ENCODE measurements at places on chromosomes 1 and 21.

DNA sequence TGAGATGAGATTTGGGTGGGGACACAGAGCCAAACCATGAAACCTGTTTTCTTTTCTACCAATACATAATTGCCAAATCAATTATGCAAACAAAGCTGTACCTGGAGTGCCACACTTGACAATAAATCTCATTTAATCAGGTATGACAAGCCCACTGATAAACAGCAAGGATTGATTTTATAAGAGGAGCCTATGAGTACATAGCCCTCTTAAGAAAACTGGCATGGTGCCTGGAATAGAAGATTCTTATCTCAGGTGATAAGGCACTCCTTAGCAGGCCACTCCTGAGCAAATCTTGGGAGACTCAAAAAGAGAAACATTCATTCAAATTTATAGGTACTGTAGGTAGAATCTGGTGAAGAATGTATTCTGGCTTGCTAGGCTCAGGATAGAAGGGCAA lies 28.6 kb upstream of the PDE4B start:
- DNase-seq = no peak

- no peak for DNase-seq
Observed at GRCh38 chr1:99659755-99660210, 13.9 kb downstream of the PALMD start.

- no peak for DNase-seq
Observed at GRCh38 chr1:171550050-171550449, 64.7 kb downstream of the PRRC2C start.

DNA sequence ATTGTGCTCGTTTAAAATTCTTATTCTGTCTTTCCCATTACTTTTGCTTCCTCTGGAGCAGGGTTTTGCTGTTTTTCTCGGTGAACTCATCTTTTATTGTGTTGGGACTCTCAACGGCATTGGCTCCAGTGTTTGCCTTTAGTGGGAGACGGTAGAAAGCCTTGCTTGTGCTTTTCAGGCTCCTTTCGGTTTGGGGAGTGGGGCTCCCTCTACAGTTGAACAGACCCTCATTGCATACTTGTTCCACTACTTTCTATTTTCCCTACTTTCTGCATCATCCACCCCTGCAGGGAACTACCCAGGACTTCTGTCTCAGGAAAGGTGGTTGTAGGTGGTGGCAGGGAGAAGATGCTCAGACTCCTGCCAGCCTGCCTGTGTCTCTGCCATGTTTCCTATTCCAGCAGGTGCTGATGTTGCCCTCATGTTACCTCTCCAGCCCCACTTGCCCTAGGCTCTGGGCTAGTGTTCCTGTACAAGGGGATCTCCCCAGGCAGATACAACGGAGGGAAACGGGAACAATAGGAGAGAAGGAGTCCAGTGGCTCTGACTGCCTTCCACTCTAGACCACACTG lies 68.5 kb upstream of the ZBTB18 start:
- DNase-seq = no peak

GRCh38 chr1:178926046-178926445 lies 55.2 kb upstream of the ANGPTL1 start:
- no peak for DNase-seq

DNA sequence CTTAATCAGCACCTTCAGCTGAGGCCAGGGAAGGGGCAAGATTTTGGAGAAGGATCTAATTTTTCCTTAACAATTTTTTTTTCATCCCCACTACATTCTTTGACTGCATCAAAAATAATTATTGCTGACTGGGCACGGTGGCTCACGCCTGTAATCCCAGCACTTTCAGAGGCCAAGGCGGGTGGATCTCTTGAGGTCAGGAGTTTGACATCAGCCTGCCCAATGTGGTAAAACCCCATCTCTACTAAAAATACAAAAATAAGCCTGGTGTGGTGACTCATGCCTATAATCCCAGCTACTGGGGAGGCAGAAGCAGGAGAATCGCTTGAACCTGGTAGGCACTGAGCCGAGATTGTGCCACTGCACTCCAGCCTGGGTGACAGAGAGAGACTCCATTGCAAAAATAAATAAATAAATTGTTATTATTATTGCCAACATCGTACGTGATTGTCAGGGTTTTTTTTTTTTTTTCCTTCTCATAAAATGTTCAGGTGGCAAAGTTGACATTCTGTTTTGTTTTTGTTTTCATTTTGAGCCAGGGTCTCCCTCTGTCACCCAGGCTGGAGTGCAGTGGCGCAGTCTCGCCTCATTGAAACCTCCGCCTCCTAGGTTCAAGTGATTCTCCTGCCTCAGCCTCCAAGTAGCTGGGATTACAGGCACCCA lies 37.3 kb upstream of the MORC3 start:
- DNase-seq = no peak

DNA sequence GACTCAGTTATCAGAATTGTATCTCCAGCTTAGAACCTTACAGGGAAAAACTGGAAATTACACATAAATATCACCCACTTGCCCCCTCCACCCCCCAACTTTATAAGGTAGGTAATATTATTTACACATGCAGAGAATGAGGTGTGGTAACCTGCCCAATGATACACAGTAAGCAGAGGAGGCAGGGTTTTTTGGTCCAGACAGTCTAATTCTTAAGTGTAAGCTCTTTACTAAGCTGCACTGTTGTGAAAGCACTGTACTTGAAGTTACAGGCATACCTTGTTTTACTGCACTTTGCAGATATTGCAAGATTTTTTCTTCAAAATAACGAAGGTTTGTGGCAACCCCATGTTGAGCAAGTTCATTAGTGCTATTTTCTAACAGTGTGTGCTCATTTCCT lies 24.8 kb upstream of the MYOCOS start:
- no peak for DNase-seq

- no peak for DNase-seq
Observed at GRCh38 chr1:25821112-25821476, 1.3 kb downstream of the MTFR1L start.

- DNase-seq = no peak
Observed at GRCh38 chr1:186753241-186753640, 73.0 kb upstream of the PTGS2 start.

GRCh38 chr1:181514298-181515290 lies 31.3 kb downstream of the CACNA1E start:
- no peak for DNase-seq

GRCh38 chr1:77467021-77467595 lies 185.3 kb downstream of the AK5 start:
- DNase-seq = no peak

DNA sequence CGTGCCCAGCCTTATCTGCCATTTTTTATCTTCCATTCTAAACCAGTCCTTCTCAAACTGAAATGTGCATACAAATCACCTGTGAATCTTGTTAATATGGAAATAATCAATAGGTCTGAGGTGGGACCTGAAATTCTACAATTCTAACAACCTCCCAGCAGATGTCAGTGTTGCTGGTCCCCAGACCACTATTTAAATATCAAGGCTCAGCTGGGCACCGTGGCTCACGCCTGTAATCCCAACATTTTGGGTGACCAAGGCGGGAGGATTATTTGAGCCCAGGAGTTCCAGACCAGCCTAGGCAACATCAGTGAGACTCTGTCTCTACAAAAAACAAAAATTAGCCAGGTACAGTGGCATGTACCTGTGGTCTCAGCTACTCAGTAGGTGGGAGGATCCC lies 4.1 kb downstream of the UQCRHL start:
- peak; percentile 32 for DNase-seq

GRCh38 chr1:100523038-100523652 lies 14.8 kb upstream of the GPR88 start:
- no peak for DNase-seq

DNA sequence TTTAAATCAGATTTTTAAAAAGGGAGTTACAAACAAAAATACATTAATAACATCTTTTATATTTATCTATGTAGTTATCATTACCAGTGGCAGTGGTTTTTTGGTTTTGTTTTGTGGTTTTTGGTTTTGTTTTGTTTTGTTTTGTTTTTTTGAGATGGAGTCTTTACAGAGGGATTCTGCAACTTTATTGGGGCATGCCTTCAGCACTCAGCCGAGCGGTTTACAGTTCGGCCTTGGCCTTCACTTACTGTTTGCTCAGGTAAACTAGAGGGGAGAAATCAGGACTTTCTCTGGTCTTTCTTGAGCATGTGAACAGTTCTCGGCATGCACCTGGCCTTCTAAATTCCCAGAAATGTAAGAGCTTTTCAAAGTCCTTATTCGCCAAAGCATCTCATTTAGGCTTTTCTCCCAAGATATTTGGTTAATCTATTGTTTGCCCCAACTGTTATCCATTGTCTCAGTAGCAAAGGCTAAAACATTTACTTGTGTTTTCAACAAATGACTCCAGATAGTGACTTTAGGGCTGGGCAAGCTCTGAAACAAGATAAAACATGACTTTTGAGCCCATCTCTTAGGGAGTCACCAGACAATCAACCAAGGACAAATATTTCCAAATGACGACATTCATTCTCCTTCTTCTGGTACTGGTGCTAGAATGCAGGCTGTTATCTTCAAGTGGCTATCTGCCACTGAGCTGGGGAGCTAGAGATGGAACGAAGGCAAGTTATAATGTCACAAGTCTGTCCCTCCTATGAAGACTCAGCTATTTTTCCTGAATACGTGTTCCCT lies 48.4 kb upstream of the ADORA3 start:
- DNase-seq = peak; percentile 74

DNA sequence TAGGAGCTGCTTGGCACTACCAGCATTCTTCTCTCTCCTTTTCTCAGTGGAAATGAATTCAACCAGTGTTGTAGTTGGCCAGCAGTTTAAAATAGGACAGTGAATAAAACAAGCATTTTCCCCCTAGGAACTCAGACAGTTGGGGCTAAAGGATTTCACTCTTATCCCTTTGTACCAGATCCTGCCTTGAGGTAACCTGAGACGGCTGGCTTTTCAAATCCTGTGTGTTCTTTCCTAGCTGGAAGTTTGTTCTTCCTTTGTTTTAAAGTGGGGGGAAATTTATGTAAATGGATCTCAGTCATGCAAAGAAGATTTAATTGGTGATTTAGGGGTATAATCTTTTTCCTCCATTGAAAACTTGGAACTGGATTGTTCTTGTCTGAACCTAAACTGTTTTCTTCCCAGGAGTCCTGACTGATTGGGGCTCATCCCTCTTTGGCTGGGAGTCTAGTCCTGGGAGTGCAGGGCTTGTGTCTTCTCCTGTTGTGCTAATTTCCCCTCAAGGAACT lies 23.3 kb downstream of the ZP4 start:
- DNase-seq = no peak

GRCh38 chr1:29255134-29255666 lies 18.9 kb downstream of the PTPRU start:
- DNase-seq = no peak

GRCh38 chr1:3053366-3053980 lies 15.5 kb upstream of the PRDM16 start:
- DNase-seq = no peak

DNA sequence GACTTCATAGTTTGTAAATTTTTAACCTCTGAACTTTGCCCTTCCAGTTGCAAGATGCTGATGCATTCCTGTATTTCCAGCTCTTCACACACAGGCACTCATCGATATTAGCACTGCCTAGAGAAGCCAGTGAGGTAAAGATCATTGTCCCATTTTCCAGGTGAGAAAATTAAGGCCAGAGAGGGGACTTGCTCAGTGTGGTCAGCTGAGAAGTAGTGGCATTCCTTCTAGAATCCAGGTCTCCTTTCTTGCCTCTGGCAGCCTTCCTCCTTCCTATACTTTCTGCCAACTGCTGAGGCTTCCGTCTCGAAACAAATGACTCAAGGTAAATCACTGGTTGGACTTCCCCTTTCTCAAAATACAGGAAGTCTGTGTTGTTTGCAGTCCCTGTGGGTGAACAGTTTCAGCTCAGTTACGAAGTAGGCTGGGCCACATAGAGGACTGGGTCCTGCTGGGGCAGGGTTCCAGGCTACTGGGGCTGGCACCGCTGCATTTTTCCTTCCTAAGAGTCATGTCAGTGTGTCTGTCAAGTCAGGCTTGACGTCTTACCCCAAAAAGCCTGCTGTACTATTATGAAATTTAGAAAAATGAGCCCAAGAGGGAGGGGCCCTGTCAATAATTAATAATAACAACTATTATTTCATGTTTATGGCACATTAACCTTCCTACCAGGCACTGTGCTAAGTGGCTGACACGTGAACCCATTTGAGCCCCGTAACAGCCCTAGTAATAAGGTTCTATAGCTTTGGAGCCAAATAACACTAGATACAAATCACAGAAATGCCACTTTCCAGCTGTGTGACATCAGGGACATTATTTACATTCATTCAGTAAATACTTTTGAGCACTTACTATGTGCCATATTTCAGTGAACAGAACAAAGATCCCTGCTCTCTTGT lies 16.6 kb upstream of the RNF19B start:
- DNase-seq = no peak

DNA sequence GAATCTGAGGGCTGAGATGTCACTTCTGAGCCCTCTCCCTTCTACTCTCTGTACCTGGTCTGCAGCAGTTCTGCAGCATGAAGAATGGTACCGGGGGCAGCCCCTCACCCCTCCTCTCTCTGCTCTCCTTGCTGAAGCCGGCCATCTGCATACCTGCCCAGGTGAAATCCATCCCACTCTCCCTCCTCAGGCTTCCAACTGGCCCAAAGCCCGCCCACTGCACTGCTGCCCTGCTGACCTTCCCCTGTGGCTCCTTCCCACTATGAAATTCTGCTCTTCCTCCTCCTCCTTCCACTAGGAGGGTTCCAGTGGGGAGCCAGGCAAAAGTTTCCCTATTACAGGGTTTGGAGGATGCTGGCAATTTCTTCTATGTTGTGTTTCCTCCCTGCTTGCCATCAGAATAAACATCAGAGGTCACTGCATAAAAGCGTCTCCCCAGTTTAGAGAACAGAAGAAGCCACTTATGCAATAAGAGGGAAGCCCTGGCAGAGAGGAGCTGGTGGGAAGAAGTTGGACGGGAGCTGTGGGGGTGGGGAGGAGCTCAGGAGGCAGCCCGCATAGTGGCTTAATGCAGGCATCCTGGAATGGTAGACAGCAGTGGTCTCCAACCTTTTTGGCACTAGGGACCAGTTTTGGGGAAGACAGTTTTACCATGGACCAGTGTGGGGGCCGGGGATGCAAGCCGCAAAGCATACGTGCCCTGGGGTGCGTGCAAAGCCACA lies 30.3 kb downstream of the TMCO4 start:
- DNase-seq = no peak

DNA sequence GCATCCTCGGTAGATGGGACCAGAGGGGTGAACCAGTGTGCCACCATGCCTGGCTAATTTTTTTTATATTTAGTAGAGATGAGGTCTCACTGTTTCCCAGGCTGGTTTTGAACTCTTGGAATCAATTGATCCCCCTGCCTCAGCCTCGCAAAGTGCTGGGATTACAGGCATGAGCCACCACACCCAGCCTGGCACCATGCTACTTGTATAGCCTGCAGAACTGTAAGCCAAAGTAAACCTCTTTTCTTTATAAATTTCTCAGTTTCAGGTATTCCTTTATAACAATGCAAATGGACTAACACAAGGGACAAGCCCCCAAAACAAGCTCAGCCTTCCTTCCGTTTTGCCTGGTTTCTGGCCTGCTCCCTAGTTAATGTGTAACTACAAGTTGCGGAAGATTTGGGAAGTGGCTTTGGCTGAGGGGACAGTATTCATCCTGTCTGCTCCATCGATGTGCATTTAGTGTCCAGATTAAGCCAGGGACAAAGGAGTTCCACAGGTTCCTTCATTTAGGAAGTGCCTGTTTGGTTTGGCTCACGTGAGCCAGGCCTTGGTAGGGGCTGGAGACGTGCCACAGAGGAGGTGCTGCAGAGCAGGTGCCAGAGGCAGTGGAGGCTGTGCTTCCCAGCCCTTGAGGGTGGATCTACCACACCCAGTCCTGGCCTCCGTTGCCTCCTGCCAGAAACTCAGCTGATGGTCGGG lies 4.4 kb downstream of the AVPR1B start:
- DNase-seq = no peak

- DNase-seq = no peak
Observed at GRCh38 chr1:208767816-208768215, 523.6 kb upstream of the PLXNA2 start.

GRCh38 chr1:216293683-216294082 lies 129.6 kb downstream of the USH2A start:
- DNase-seq = no peak

All from erythroblast (primary cell).